GM13977 (cell line): ENCODE measurements at places on chromosomes 11 and 22.

GRCh38 chr11:13030857-13031256, 21.7 kb downstream of the RASSF10 start:
- no peak for DNase-seq

DNA sequence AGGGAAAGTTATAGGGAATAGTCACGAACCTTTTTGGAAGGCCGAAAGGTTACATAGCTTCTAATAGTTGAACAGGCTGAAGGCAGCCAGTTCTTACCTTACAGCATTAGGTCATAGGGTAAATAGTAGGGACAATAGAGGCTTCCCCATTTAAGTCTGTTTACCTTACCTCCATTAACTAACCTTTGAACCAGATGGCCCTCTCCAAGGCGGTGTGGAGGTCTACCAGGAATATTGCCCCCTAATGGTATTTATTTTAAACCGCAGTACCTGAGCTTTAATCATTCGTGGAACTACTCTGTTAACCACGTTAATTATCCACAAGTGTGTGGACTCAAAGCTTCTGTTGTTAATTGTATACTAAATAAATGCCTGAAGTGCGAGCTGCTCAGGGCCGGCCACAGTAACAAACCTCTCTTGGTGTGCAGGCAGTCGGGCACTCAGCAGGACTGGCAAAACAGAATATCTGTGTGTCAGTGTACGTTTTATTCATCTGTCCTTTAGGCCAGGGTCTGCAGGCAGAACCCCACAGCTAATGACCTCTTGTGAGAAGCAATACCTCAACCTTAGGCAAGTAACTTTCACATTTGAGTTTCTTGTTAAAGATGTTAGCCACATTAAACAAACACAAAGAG, 81.7 kb downstream of the PRCP start:
- DNase-seq: no peak

DNA sequence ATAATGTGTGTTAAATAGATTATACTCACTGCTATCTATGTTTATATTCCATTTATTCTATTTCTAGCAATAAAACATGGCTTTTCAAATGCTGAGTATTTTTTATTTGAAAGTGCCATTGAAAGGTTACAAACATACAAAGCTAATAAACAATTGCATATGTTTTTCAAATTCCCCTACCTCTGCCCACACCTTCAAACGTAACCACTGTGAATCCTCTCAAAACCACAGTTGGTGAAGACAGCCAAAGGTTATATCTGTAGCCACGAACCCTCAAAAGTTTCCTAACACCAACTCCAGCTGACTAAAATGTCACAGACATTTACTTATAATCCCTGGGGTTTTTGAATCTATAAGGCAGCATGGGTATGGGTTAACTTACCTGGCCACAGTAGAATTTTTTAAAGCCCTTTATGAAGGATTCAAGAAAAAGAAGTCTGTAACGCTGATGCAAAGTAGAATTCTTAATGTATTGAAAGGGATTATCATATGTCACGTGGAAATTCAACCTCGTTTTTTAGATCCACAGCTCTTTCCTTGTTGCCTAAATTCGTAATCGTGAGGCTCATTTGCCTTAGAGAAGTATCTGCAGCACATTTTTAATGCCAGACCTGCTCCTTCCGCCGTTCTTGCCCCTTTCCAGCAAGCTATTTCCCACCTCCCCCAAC, 122.5 kb upstream of the ZC3H12C start:
- no peak for DNase-seq

DNA sequence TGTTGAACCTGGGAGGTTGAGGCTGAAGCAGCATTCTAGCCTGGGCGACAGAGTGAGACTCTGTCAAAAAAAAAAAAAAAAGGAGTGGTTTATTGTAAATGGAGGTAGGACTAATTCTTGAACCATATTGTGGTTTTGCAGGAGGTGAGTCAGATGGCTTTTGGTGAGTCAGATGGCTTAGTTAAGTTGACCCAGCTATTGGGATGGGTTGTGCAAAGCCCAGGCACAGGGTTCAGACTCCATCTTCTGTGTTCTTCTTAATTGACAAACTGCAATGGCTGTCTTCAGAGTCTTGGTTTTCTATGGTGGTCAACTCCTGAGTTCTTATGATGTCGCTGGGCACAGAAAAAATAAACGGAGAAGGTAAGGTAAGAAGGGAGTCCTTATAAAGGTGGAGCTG, 182.7 kb downstream of the ADAMTS15 start:
- no peak for DNase-seq
